ENCODE measurements at places on chromosomes 12 and 14.

DNA sequence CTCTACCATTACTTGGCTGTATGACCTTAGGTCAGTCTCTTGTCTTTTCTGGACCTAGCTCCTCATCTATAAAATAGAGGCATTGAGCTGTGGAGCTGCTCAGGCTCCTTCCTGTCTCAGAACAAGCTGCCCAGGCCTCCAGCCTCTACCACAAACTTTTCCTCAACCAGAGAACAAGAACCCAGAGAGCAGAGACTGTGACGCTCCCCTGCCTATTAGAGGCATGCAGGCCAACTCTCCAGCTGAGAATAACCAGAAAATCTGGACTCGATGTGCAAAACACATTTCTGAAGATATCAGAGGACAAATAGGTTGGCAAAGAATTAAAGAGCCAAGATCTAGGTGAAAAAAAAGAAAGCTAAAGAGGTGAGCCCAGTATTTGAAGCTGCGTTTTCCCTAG lies 17.8 kb upstream of the PNMA1 start:
- no peak for DNase-seq

DNA sequence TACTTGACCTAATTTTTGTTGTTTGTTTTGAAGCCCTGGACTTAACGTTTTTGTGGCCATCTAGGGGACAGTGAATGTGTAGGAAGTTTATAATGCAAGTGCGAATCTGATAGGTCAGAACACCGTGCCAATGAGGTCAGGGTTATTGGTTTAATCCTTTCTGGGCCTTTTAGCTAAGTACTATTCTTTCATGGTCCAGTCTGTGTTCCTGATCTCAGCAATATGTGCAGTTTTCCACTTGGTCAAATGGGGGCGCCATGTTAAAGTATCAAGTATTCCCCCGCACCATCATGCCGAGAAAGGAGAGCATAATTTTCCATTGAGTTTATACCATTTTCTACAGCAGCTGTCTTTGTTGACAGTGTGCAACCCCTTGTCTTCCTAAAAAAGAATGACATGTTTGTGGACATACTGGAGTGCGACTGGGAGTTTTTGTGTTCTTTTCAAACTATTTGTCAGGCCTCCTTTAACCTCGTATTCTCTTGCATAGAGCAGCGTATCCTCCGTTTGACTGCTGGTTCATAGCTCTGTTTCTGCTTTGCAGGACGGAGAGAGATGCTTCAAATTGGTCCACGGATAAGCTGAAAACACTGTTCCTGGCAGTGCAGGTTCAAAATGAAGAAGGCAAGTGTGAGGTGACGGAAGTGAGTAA lies 1.3 kb downstream of the AHSA1 start:
- DNase-seq = peak; percentile 17

- DNase-seq = no peak
These were observed 36.1 kb downstream of the KCTD10 start for GRCh38 chr12:109440851-109441490.

DNA sequence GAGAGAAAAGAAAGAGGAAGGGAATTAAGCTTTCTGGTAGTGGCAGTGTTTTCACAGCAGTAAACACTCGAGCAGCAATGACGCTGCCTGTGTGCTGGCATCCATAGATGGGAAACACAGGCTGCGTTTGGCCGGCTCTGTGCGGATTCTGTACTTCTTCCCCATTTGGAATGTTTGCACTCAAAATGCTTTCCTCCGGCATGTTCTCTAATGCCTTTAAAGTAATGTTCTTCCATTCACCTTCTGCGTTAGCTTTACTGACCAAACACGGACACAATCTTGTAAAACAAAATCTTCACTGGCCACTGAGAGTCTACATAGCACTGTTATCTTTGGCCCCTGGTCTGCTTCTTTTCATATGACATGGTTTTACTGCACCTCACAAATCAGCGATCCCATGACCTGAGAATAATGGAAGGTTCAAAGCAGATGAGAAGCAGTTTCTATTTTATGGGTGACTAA lies 31.4 kb downstream of the DCP1B start:
- no peak for DNase-seq

GRCh38 chr14:91925001-91925726 lies 22.3 kb downstream of the FBLN5 start:
- DNase-seq = no peak

- DNase-seq = no peak
These were observed 54.5 kb upstream of the EVL start for GRCh38 chr14:100010679-100011078.

DNA sequence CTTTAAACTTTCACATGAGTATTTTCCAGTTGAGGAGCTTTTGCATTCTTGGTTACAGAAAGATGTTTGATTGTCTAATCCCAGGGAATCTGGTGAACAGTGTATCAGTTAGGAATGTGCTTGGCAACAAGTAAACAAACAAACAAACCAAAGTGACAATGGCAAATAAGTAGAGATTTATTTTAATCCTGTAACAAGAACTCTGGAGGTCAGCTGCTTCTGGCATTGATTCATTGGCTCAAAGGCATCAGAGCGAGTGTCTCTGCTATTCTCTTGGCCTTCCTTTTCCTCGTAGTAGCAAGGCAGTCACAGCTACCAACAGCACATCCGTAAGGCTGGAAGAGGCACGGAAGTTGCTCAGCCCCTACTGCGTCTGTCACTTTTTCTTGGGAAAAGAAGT lies 37.2 kb downstream of the CRADD start:
- DNase-seq = no peak

DNA sequence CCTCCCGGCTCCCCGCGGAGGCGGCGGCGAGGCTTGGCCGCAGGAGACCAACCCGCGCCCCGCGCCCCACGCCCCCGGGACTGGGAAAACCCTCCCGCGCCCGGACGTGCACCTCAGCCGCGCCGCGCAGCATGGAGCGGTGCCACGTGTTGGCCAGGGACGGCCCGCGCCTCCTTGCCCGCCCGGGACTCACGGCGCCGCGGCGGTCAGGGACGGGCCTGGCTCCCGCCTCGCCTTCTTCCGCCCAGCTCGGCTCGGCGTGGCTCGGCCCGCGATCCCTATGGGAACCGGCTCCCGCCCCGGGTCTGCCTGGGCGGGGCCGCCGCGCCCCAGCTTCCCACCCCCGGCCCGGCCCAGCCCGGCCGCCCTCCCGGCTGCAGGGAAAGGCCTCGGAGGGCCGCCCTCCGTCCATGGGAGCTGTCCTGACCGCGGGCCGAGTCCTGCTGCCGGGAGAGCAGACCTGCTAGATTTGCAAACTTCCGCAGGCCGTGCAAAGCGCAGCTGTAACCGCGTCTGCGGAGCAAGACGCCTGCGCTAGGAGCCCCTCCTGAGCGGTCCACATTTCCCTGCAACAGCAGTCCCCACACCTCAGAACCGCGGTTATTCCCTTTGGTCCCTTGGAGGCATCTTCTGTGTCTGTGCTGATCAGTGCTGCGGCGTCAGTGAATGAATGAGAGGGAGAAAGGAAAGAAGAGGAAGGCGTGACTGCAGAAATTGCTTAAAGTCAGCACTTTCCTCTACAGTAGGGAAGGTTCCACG lies at the start of gene CDKL1:
Gene CDKL1 (minus strand): TSS at position 251 of the 759 bp plus-strand sequence. CDS start 1,013 bp downstream, outside the sequence.
- peak; percentile 30 for DNase-seq

DNA sequence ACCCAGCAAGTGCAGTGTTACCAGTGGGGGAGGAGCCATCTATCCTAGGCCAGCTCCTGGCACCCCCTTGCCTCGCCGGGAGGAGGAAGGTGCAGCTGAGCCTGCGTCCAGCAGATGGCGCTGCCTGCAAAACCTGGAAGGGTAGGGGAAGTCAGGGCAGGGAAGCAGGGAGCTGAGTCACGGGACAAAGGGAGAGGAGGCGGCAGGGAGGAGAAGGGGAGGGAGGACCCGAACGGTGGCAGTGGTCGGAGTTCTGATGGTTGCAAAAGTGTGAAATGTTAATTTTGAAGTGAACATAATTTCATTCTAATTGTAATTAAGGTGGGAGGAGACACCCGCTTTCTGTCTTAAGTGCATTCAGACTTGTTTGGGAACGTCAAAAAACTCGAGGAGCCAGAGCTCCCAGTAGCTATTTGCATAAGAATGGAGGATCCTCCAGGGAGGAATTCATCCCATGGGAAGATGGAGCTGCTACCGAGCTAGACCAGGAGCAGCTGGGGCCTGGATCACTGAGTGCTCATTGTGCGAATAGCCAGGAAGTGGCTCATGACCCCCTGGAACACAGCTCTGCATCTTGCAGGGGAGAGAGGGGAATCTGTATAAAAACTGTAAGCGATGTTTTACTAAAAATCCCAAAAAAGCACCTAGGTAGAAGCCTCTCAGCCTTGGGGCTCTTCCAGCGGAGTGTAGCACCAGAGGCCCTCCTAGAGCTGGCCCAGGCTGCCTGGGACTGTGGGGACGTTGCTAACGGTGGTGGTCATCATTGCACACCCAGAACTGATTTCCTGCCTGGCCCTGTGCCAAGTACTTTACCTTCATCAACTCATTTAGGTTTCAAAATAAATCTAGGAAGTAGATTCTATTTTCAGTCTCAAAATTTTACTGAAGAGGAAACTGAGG lies 59.5 kb downstream of the EMP1 start:
- peak; percentile 45 for DNase-seq

DNA sequence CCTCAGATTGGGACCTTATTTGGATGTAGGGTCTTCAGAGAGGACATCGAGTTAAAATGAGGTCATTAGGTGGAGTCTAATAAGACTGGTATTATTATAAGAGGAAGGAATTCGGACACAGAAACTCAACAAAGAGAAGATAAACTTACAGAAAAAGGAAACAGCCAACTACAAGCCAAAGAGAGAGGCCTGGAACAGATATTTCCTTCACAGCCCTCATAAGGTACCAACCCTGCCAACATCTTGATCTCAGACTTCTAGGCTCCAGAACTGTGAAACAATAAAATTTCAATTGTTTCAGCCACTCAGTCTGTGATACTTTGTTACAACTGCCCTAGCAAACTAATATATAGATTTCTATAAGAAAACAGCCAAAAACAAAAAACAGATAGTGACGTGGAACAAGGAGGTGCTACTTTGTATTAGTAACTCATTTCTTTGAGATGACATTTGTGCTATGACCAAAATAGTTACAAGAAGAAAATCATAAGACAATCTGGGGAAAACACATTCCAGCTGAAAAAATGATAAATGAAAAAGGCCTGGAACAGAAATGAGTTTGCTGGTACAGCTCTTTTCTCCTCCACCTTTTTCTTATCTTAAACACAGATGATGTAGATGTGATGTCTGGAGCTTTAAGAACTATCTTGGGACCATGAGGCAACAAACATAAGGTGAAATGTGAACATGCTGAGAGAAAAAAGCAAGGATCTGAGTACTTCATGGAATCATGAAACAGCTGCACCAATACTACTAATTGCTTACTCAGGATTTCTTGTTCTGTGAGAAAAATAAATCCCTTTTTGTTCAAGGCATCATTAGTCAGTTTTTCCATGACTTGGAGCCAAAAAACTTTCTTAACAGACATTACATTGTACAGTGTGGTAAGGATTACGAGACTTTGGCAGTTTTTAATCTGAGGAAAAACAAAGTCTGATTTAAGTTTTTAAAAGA lies 243.2 kb downstream of the ANO6 start:
- DNase-seq = no peak

DNA sequence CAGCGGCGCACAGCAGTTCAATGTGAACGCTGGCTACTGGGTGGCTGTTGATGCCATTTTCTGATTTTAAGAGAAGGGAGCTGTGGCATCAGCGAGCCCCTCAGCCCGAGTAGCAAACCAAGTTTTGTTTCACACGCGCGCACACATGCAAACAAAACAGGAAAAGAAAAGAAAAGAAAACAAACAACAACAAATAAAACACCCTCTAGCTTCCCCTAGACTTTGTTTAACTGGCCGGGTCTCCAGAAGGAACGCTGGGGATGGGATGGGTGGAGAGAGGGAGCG lies 540 bp downstream of the PAX9 start:
- DNase-seq = no peak

DNA sequence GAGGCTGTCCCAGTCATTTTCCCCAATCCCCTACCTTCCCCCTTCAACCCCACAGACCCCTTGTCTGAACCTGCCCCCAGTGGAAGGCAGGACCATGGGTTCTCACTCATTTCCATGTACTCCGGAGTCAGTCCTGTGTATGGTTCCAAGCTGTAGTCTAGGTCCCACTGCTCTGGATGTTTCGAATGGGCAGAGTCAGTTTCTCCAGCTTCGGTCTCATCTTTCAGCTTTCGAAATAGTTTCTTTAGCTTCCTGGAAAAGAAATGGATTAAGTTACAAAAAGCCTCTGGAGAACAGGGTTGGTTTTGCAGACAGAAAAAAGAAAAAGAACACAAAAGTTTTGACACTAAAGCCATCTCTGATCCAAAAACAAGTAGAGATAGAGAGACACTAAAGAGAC lies 167.5 kb downstream of the NTF3 start:
- no peak for DNase-seq

- DNase-seq = no peak
These were observed 209.6 kb downstream of the ADGRD1 start for GRCh38 chr12:131163189-131163738.

- no peak for DNase-seq
These were observed 49.5 kb downstream of the SUPT16H start for GRCh38 chr14:21334202-21334906.

- no peak for DNase-seq
These were observed 95.8 kb downstream of the SLC15A4 start for GRCh38 chr12:128727999-128728398.

DNA sequence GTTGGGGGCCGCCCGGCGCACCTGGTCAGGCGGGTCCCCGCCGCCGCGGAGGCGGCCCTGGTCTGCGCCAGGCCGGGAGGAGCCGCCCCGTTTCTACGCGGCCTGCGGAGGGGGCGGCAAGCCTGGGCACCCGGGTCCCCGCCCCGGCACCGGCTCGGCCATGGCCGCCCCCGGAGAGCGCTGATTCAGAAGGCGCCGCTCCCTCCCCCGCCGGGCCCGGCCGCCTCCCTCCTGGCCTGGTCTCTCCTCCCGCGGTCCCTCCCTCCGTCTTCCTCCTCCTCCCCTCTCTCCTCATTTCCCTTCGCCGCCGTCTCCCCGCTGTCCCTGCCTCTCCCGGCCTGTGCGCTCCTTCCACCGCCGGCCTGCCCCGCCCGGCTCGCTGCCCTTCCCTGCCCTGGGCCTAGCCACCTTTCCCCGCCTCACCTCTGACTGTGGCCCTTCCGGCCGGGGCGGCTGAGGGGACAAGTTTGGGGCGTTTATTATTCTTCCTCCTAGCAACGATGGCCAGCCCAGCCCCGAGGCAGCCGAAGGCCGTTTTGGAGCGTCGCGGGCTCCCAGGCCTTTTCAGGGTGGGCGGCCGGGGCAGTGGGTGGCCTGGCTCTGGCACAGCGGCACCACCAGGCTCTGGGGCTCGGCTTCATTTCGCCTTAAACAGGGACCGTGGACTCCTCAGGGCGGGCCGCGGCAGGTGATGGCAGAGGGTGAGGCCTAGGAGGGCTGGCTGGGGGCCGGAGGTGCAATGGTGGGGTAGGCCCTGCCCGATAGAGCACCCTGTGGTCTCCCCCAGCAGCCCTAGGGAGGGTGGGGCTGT lies 768 bp downstream of the CEP170B start:
- peak; percentile 34 for DNase-seq

- peak; percentile 28 for DNase-seq
These were observed 97.5 kb downstream of the ZFP36L1 start for GRCh38 chr14:68695326-68695768.

- DNase-seq = no peak
These were observed 150.3 kb upstream of the ARHGAP5 start for GRCh38 chr14:31926652-31927347.
